ENCODE measurements at places on chromosomes 11 and 22.

GRCh38 chr22:46040471-46041465 is 63.8 kb upstream of the WNT7B start:
- DNase-seq = peak; percentile 27

DNA sequence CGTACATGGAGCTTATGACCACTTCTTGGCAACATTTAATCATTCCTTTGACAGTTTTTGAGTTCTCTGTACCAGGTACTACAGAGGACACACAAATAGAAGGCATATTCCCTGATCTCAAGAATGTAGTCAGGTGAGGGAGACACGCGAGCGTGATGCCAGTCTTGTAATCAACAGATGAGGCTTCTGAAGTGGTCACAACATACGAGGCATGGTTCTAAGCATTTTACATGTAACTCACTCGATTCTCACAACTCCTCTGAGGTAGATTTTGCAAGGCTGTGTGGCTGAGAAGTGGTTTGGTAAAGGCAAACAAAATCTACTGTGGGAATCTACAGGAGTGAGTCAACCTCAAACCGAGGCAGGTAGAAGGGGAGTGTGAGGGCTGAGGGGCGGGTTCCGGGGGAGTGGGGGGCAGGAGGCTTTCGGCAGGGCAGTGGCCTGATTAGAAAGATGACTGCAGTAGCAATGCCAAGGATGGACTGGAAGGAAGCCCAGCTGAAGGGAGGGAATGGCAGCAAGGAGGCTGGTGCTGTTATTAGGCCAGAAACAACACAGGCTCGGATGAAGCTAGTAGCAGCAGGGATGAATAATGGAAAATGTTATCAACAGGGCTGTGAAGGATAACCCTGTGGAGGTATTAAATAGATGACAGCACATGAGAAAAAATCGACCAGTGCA is 63.8 kb downstream of the ST14 start:
- no peak for DNase-seq

GRCh38 chr11:90223248-90223585 is 368 bp upstream of the CHORDC1 start:
- no peak for DNase-seq

DNA sequence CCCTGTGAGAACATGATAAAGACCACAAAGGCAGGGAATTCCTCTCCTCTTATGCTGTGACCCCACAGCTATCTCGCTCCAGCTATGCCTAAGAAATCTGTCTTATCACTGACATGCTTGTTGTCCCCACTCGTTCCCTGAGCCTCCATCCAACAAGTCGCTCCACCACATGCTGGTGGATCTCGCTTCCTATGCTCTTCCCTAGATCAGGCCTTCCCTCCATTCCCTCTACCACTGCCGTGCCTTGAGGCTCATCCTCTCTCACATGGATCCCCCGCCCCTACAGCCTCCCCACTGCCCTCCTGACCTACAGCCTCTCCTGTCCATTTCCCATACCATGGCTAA is 1.4 kb upstream of the DGAT2 start:
- no peak for DNase-seq

- peak; percentile 90 for DNase-seq
Measured at GRCh38 chr11:69670158-69670845, 4.9 kb downstream of the LTO1 start.
